ENCODE measurements at places on chromosomes 12 and 14. TPM values are rescaled to one million over a fixed set of nuclear protein-coding genes. Genes with fewer than 3 reads are reported as not detected.
A peak's percentile ranks its signal among the peaks of the same experiment; 100 is the strongest.

The KRT3 gene
- not detected for total RNA-seq

The OR6C1 gene
- not detected for total RNA-seq

The PLCZ1 gene
- total RNA-seq: not detected

The ERGIC2 gene
- total RNA-seq: 59.0 TPM

The KRT80 gene
- total RNA-seq: 1.5 TPM

The SMIM41 gene
- total RNA-seq: 0.44 TPM

The HOXC12 gene
- total RNA-seq: not detected

The INHBC gene
- total RNA-seq: not detected

The IAPP gene
- not detected for total RNA-seq

The CCDC38 gene
- not detected for total RNA-seq

The PKP2 gene
- 195 TPM for total RNA-seq

The CBX5 gene
- total RNA-seq: 33.9 TPM

GRCh38 chr12:79850610-79851299, 84.1 kb downstream of the PPP1R12A start:
- no peak overlapping the region for H3K4me3 ChIP-seq
- DNase-seq: no peak
- H3K27ac ChIP-seq: no peak overlapping the region
- H3K36me3 ChIP-seq: no peaks in the 10 kb centered on the region
- H3K27me3 ChIP-seq: no peaks in the 10 kb centered on the region

DNA sequence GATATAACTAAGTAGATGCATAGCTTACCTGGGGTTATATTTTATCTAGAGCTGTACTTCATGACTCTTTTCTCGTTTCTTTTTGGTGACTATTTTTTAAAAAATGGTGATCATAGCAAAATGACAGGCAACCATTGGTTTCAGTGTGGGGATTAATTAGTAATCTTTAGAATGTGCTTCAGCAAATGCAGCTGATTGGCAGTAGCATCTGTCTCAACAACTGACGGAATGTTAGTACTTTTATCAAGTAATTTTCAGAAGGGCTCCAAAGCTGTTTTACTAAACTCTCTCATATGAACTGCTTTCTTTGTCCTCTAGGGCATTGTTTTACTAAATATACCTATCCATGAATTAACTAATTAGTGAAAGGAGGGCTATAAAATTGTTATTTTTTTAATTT, 117.6 kb downstream of the TRMT5 start:
- no peaks in the 10 kb centered on the region for H3K4me1 ChIP-seq
- no peaks in the 10 kb centered on the region for H3K36me3 ChIP-seq
- H3K27ac ChIP-seq: peak overlapping the region; percentile 51

DNA sequence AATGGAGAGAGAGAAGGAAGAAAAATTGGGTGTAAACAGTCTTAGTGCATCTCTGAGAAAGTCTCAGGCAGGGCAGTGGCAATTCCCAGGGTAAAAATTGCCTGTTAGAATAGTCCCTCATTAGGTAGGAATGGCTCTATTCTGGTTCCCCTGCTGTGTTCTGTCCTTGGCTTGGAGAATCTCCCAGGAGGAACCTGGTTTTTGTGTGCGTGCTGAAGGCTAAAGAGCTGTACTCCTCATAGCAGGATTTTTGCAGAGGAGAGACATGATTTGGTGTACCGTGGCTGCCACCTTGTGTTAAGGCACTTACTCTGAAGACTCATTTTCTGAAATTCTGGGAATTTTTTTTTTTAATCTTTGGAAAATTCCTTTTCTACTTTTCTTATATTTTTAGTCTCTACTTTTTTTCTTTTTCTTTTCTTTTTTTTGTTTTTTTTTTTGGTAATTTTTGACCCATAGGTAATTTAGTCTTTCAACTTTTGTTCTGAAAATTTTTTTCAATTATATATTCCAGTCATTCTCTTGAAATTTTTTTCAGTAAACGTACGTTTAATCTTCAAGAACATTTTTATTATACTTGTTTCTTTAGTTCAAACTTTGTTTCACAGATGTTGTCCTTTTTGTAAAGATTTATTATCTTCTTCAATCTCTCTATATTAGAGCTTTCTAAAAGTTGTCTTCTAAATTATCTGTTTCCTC, 63.8 kb downstream of the FBXO33 start:
- DNase-seq: no peak
- no peaks in the 10 kb centered on the region for H3K27me3 ChIP-seq
- H3K4me1 ChIP-seq: no peaks in the 10 kb centered on the region
- H3K36me3 ChIP-seq: peaks cover 5% of the 10 kb centered on the region
- H3K27ac ChIP-seq: no peak overlapping the region
- no peak overlapping the region for H3K4me3 ChIP-seq

DNA sequence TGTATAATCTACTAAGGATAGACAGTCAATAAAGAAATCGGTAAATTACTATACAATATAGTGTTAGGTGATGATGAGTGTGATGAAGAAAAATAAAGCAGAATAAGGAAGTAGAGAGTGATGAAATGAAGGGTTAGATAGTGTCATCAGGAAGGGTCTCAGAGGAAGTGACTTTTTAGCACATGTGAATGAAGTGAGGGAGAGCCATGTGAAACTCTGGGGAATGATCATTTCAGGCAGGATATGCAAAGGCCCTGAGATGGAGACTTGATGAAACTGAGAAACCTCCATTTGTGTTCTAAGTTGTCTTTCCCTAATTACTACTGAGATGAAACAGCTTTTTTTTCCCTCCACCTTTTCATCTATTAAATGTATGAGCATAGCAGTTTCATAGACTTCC, 19.4 kb upstream of the GNPTAB start:
- no peak overlapping the region for H3K4me3 ChIP-seq
- no peaks in the 10 kb centered on the region for H3K27me3 ChIP-seq
- H3K36me3 ChIP-seq: no peaks in the 10 kb centered on the region
- H3K27ac ChIP-seq: no peak overlapping the region
- H3K4me1 ChIP-seq: no peaks in the 10 kb centered on the region

GRCh38 chr14:31505411-31505810, 17.6 kb upstream of the GPR33 start:
- H3K4me3 ChIP-seq: no peak overlapping the region
- DNase-seq: no peak
- no peaks in the 10 kb centered on the region for H3K36me3 ChIP-seq
- H3K27me3 ChIP-seq: no peaks in the 10 kb centered on the region

DNA sequence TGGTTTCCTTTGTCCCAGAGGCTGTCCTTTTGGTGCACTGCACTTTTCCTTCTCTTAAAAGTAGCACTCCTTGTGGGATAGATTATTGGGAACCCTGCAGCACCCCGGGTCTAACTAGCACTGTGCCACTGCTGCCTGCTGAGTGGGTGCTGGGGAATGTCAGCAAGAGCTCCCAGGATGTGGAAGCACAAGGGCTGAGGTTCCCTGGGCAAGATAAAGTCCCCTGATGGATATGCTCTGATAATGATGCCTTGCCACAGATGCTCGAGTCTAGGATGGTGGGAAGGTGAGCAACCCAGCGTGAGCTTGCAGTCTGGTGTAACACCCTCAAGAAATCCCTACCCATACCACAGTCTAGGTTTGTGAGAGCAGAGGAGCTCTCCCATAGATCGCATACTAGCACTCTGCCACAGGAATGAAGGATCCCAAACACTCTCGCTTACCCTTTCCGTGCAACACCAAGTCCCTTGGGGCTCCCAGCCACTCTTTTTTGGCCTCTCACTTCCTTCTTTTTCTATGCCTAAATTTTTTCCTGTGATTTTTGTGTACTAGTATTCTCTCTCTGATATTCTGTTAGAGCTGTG, 32.6 kb downstream of the USP15 start:
- H3K27ac ChIP-seq: no peak overlapping the region
- DNase-seq: no peak
- H3K4me1 ChIP-seq: peaks cover 24% of the 10 kb centered on the region
- H3K4me3 ChIP-seq: no peak overlapping the region
- H3K27me3 ChIP-seq: no peaks in the 10 kb centered on the region

- H3K36me3 ChIP-seq: no peaks in the 10 kb centered on the region
- H3K27me3 ChIP-seq: no peaks in the 10 kb centered on the region
- no peak overlapping the region for H3K4me3 ChIP-seq
- no peak for DNase-seq
- no peaks in the 10 kb centered on the region for H3K4me1 ChIP-seq
Measured at GRCh38 chr14:25006961-25007795, 42.8 kb downstream of the STXBP6 start.

DNA sequence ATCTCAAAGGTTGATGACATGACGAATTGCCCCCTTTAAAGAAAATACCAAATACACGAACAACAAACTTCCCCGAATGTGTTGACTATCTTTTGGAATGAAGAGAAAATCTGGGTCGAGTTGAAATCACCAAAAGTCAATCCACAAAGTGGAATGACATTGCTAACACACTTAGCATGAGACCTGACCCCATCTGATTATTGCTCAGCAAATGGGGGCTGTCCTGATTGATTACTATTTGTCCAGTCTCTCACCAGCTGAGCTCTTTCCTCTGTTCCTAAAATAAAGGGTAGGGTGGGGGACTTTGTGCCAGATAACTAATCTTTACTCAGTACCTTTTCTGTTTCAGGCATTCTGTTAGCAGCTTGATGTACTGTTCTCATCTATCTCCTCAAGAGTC, 223.4 kb downstream of the APAF1 start:
- no peaks in the 10 kb centered on the region for H3K27me3 ChIP-seq
- H3K4me3 ChIP-seq: no peak overlapping the region
- no peak overlapping the region for H3K27ac ChIP-seq
- no peaks in the 10 kb centered on the region for H3K4me1 ChIP-seq

DNA sequence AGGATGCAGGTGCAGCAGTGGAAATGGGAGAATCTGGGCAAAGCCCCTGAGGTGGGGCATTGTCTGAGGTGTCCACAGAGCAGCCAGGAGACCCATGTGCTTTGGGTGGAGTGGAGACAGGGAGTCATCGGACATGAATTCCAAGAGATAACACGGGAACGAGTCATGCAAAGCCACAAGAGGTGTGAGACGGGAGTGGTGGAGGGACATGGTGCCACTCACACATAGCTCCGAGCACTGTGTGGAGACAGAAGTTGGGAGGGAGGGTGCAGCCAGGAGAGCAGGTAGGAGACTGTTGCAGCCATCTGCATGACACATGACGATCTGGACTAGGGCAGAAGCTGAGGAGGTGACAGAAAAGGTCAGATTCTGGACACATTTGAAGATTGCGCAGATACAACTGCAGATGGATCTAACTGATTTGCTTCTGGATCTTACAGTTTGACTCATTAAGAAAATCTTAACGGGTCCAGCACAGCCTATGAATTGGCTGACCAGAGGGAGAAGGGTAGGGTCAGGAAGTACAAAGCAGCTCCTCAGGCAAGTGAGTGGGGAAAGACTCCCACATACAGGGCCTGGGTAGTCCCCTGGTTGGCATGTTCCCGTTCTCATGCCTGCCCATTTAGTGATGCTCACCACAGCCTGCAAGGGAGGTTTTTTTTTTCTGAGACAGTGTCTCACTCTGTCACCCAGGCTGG, 379.8 kb downstream of the FUT8 start:
- DNase-seq: no peak
- H3K36me3 ChIP-seq: no peaks in the 10 kb centered on the region
- H3K27ac ChIP-seq: no peak overlapping the region
- H3K4me3 ChIP-seq: no peak overlapping the region
- no peaks in the 10 kb centered on the region for H3K4me1 ChIP-seq
- H3K27me3 ChIP-seq: no peaks in the 10 kb centered on the region

- no peak overlapping the region for H3K27ac ChIP-seq
- no peaks in the 10 kb centered on the region for H3K36me3 ChIP-seq
- H3K4me3 ChIP-seq: no peak overlapping the region
- H3K27me3 ChIP-seq: no peaks in the 10 kb centered on the region
Measured at GRCh38 chr14:74979442-74980397, 23.0 kb upstream of the EIF2B2 start.

GRCh38 chr14:64232095-64232838, 61.9 kb downstream of the ESR2 start:
- H3K36me3 ChIP-seq: peaks cover 28% of the 10 kb centered on the region
- no peaks in the 10 kb centered on the region for H3K27me3 ChIP-seq
- H3K27ac ChIP-seq: peak overlapping the region; percentile 77
- DNase-seq: no peak
- no peak overlapping the region for H3K4me3 ChIP-seq

GRCh38 chr14:99768381-99768780, 24.8 kb upstream of the EML1 start:
- no peaks in the 10 kb centered on the region for H3K36me3 ChIP-seq
- H3K27ac ChIP-seq: no peak overlapping the region
- no peak for DNase-seq
- no peaks in the 10 kb centered on the region for H3K4me1 ChIP-seq

DNA sequence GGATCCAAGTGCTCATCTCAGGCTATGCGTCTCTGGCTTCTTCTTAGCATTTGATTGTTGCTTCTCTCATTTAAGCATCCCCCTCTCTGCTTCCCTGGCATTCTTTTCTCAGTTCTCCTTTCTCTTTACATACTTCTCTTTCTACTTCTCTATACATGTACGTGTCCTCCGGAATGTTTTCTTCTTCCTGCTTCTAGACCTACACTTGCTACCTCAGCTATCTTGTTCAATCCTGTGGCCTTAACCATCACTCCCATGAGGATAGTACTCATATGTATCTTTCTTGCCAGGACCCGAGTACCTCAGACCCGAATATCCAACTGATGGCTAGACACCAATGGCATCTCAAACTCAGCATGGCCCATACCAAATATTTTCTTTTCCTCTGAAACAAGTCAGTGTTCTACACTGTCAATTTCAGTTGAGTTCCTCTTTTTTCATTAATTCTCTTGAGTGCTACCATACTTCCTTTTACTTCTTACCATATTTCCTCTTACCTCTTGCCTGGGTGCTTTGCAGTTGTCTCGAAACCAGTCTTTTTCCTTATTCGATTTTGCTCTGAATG, 115.1 kb upstream of the SLC38A2 start:
- no peak overlapping the region for H3K4me3 ChIP-seq
- H3K4me1 ChIP-seq: peaks cover 49% of the 10 kb centered on the region
- H3K27me3 ChIP-seq: no peaks in the 10 kb centered on the region
- DNase-seq: no peak
- H3K27ac ChIP-seq: no peak overlapping the region

DNA sequence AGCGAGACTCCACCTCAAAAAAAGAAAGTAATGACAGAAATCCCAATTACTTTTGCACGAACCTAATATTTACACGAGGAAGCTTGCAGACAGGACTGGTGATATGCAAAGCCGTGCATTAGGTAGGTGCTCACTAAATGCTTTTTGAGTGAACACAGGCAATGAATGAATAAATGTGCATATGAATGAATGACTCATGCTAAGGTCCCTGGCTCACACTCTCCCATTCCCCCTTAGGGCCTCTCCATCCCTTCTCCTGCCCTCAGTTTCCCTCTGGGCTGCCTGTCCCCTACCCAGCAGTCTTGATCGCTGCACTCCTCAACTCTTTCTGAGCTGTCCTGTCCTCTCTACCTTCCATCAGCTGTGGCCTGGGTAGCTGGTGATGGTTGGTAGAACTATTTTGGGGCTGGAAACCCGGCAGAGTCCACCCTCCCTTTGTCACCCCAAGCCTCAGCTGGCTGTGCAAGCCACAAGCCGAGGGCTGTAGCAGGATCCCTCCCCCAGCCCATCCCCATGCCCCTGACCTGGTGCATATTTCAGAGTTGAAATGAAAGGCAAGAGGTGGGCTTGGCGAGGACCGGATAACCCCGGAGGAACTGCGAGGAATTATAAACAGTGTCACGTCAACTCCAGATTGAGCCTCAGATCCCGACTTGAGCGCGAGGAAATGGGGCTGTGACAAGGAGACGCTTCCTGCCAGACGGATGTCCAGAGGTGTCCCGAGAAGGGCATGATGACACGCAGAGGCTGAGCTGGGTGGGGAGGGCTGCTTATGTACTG, 191.7 kb upstream of the GSC start:
- H3K27ac ChIP-seq: no peak overlapping the region
- DNase-seq: peak; percentile 52
- no peaks in the 10 kb centered on the region for H3K4me1 ChIP-seq
- no peak overlapping the region for H3K4me3 ChIP-seq
- no peaks in the 10 kb centered on the region for H3K36me3 ChIP-seq

GRCh38 chr14:79842270-79842669, 369.0 kb downstream of the DIO2 start:
- no peaks in the 10 kb centered on the region for H3K4me1 ChIP-seq
- no peak overlapping the region for H3K4me3 ChIP-seq
- DNase-seq: peak; percentile 73

Measured in right atrium auricular region (tissue), 2 donors.